AG10803 (cell line): ENCODE measurements at places on chromosomes 7 and 10.

GRCh38 chr7:87226495-87226894, 7.0 kb upstream of the TMEM243 start:
- no peak for DNase-seq

DNA sequence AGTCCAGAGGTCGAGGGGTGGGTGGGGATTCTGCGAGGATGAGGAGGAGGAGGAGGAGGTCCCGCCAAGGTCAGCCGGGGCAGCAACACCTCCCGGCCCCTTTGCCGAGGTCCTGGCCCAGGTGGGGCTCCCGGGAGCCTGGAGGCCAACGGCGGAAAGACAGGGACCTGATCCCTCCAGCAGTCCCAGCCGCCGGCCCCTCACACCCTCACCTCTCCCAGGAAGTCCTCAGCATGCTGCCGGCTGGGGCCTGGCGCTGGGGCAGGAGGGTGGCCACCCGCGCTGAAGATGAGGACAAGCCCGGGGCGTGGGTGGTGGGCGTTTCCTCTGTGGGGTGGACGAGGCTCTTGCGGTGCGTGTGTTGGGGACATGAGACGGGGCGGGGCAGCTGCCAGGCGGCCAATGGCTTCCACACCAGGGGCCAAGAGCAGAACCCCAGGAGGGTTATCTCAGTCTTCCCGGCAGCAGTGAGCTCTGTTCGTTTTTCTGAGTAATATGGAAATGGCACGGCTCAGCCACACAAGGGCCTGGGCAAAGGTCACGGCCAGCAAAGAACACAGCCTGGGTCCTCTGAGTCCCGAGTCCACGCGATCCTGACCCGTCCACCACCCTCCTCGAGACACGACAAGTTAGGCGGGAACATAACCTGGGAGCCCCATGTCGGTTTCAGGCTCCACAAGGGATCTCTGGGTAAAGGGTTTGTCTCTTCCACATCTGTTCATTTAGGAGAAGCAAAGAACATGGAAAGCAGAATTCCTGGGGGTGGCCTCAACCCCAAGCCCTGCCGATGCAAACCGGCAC, 82.9 kb upstream of the PDGFA start:
- DNase-seq: no peak

GRCh38 chr7:29795696-29796580, 10.4 kb upstream of the WIPF3 start:
- peak; percentile 15 for DNase-seq

GRCh38 chr10:86693721-86694369, 25.5 kb downstream of the LDB3 start:
- peak; percentile 78 for DNase-seq

- DNase-seq: no peak
Observed at GRCh38 chr7:88485821-88486220, 179.1 kb upstream of the STEAP4 start.
